Stimulated activated CD8-positive, alpha-beta memory T cell treated with anti-CD3 and anti-CD28 coated beads, Interleukin-2, amount 100 ng/mL, for 48 hours (primary cell): ENCODE measurements at places on chromosomes 11 and 22.

- peak; percentile 34 for DNase-seq
These were observed 68.1 kb downstream of the LIF start for GRCh38 chr22:30178181-30179126.

DNA sequence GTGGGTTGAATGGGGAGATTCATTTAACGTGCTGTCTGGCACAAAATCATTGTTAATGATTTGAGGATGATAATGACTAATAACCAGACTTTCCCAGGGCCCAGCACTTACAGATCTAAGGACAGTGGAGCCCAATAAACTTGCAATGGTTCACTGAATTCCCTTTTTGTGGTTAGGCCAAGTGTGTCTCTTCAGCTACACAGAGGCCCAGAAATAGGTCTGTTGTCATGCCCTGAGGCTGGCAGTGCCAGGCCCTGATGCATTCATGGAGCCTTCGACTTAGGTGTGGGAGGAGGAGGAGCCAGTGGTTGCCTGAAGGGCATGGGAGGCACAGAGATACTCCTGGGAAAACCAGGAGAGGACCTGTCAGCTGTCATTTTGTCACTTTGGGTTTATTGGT is 56.1 kb downstream of the KIAA1671 start:
- DNase-seq, result no peak

DNA sequence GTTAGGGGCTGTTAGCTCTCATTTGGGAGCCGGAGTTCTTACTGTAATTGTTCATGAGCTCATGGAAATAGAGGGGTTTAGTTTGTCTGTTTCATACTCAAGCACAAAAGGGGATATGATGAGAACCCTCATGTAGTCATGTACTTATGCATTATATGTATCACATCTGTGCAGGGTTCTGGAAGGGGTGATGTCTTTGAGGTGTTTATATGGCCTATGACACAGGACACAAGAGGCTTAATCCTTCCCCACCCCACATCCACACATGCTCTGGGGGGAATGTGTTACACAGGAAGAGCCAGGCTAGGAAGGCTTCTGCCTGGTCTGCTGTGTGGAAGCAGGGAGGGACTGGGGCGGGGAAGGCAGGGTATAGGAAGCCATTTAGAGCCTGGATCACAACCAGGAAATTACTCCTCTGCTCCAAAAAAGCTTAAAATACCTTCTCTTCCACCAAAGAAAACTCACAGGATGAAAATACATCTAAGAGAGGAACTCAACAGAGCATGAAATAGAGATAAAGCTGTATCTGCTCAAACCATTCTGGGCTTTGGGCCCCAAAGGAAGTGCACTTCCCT is 316.1 kb downstream of the TMEM135 start:
- DNase-seq, result no peak

DNA sequence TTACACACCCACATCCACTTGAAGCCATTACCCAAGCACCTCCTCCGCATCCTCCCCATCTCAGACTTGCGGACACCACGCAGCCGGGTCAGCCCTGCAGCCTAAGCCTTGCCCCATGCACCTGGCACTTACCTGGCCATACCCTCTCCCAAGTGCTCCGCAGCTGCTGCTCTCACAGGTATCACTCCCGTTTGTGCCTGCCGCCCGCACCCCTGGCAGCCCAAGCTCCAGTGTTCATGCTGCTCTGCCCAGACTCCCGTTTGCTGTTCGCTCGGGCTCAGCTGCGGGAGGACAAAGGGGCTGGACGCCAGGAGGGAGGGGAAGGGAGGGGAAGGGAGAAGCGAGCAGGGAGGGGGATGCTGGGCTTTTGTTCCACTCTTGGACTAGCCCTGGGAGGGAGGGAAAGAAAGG is at the start of gene KLHL35:
Gene KLHL35 (minus strand): TSS at position 293 of the 411 bp plus-strand sequence. CDS start 2,574 bp downstream, outside the sequence.
- DNase-seq, result no peak

DNA sequence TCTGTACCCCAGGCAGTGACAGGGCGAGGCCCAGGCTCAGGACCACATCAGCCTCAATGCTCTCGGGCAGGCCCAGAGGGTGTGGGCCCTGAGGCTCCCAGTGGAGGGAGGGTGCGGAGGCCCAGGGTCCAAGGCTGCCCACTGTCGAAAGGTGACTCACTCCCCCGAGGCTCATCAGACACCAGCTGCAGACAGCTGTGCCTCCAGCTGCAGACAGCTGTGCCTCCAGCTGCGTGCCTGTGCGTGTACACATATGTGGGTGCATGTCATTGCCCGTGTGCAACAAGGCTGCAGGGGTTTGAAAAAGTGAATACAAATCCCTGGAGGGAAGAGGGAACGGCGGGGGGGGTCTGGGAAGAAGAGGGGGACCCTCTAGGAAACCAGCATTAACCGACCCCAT is 134.3 kb downstream of the BRD1 start:
- DNase-seq, result no peak

GRCh38 chr11:8250981-8251615 is 12.6 kb downstream of the LMO1 start:
- DNase-seq, result no peak

DNA sequence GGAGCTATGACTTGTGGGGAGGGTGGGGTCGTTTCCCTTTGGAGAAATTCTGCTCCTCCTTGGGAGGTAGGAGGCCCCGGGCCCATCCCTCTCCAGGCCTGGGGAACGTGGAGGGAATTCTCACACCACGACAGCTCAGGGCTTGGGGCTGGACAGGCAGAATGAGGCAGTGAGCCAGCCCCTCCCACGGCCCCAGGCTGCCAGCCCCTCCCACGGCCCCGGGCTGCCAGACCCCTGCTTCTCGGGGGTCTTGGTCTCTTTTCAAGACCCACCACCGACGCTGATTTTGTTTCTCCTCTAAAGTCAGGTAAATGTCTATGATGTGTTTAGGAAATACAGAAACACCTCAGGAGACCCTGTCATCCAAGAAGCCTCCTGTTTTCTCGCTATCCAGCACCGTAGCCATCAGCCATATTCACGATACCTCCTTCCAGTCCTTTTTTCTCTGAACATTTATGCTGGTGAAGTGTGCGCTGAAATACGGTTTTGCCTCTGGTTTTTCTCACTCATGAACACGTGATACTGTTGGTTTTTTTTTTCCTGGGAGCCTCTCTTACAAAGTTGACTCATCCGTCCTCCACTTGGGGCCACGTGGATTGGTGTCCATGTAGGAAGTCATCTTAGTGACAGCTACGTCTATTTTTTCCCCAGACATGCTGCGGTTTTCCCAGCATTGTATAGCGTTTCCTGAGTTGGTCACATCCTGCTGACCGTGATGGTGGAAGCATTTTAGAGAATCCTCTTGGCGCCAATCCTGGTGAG is 1219.6 kb downstream of the BRD1 start:
- DNase-seq, result no peak

DNA sequence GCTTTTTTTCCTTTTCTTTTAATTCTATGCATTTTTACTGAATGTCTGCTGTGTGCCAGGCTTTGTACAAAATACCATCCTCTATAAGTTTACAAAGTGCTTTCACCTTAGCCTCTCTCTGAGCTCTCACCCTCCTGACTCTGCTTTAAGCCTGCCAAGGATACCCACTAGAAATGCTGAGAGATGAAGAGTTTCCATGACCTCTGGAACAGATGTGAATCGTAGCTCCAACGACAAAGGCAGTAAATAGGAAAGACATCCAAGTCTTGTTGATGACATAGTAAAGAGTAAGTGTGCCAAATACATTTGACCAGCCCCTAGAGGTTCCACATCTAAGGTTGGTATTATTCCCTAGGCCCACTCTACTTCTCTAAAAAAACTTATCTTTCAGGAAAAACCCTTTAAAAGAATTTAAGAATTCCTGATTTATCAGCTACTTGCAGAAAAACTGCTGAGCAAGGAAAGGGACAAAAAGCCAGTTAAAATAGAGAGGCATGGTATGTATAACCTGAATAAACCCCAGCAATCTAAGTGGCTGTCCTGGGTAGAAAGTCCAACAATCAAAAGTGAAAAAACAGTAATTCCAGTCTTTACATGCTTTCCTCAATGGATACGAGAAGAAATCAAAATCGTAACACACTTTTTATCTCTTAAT is 45.4 kb downstream of the GAB2 start:
- no peak for DNase-seq

- no peak for DNase-seq
These were observed 714.4 kb downstream of the METTL15 start for GRCh38 chr11:28822576-28822975.

DNA sequence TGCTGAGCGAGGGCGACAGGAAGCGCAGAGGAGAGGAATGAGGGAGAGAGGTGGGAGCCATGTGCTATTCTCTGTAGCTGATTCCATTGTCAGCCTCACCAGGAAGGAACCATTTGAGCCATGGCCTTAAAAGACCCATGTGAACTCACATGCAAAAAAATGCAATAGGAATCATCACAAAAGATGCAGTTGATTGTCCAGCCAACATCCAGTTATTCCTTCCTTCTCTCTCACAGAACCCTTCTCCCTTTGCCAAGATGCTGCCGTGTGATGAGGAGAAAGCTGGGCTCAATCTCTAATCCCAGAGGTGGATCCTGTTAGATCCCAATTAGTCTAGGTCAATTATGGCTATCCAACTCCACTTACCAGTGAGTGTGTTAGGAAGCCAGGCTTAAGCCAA is 58.2 kb upstream of the RRAS2 start:
- no peak for DNase-seq

GRCh38 chr11:121886996-121887395 is 229.0 kb downstream of the BLID start:
- DNase-seq, result no peak

DNA sequence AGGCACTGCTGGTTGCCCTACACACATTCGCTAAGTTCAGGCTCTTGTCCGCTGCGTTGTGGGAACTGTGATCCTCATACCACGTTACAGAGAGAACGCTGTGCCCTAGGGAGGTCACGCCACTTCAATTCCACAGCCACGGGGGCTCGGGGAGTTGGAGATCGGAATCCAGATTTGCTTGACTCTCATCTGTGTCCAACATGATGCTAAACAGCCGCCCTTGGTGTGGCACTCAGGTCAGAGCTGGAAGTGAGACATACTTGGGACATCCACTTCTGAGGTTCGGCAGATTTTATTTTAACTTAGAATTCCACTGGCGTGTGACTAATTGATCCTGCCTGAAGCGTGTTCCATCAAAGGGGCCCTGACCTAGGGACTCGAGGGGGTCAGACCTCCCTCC is 41.7 kb downstream of the RIBC2 start:
- no peak for DNase-seq

DNA sequence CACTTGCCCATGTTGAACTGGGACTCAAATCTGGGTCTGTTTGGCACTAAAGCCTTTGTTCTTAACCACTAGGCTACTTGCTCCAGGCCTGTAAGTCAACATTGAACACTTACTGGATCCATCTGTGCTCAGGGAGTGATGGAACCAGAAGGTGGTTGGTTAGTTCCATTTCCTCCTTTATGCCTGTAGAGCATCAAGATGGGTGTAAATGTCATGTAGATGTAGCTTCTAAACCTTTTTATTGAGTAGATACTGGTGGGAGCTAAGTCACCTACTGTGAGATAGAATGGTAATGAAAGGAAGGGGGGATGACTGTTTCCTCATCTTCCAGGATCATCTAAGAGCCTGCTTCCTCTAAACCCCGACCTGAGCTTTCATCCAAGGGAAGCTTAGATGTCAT is 38.6 kb upstream of the ALKBH3 start:
- no peak for DNase-seq

DNA sequence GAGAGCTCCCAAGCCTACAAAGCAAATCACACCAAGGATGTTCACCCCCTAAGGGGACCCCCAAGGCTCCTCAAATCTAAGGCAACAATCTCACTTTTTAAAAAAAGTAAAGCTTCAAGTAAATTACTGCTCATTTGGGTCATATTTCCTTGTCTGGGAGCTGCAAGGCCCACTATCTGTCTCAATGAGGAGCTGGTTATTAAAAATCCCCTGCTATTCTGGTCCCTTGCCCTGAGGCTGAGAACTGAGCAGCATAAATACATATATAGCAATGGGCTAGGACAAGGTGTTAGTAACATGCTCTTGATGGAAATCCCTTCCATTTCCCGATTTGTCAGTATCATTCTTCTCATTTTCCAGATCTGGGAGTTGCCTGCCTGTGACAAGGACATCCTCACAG is 119.2 kb downstream of the ETS1 start:
- DNase-seq, result no peak

DNA sequence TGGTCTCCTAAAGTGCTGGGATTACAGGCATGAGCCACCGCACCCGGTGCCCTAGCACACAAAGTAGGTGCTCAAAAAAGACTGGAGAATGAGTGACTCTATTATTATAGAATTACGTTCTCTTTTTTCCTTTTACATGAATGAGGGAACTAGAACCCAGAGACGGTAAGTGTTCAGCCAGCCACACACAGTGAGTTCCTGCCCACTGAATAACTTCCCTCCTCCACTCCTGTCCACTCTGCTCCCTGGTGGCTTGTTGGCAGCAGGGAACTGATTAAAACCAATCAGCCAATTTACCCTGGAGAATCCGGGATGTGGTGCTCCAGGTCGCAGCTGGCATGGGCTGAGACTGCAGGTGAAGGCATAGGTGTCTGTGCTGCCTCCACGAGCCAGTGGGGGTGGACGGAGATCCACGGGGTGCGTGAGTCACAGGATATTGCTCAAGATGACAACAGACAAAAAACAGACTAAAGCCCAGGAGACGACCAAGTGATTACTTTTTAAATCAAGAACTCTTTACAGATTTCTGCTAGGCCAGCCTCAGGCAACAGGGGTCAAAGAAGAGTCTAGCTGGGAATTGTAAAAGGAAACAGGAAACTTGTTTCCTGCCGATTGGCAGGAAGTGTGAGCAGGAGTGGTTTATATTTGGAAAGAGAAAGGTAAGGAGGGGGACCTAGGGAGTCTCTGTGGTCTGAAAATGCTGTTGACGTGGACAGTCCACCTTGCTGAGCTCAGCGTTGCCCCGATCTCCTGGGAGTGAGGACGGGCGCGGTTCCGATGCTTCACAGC is 95.2 kb upstream of the TP53I11 start:
- peak; percentile 5 for DNase-seq

GRCh38 chr11:91305402-91305801 is 919.2 kb upstream of the FAT3 start:
- DNase-seq, result no peak

GRCh38 chr11:101618709-101619108 is 34.9 kb upstream of the TRPC6 start:
- no peak for DNase-seq

- no peak for DNase-seq
These were observed 1.8 kb downstream of the GALR3 start for GRCh38 chr22:37824674-37825641.
